Mesothelial cell of epicardium (in vitro differentiated cells): ENCODE measurements at places on chromosomes 13 and 19. TPM values are rescaled to one million over a fixed set of nuclear protein-coding genes. Genes with fewer than 3 reads are reported as not detected.

DNA sequence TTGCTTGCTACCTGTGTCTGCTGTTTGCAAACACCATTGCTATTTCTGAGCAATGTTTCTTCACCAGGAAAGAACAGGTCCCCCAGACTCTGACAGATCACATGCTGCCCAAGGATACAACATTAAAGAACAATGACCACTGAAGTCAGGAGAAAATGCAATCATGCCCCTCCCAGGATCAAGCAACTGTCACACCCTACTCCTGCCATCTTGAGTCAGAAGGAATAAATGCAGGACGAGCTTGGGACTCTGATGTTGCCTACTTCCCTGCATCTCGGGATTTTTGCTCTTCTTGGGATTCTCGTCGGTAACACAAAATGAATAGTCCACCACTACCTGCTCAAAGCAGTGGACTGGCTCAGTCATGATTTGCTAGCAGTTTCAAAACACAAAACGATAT lies 490.6 kb downstream of the COG6 start:
- peaks cover 17% of the 10 kb centered on the region for H3K27me3 ChIP-seq
- peaks cover 38% of the 10 kb centered on the region for H3K4me1 ChIP-seq
- H3K36me3 ChIP-seq, result no peaks in the 10 kb centered on the region

DNA sequence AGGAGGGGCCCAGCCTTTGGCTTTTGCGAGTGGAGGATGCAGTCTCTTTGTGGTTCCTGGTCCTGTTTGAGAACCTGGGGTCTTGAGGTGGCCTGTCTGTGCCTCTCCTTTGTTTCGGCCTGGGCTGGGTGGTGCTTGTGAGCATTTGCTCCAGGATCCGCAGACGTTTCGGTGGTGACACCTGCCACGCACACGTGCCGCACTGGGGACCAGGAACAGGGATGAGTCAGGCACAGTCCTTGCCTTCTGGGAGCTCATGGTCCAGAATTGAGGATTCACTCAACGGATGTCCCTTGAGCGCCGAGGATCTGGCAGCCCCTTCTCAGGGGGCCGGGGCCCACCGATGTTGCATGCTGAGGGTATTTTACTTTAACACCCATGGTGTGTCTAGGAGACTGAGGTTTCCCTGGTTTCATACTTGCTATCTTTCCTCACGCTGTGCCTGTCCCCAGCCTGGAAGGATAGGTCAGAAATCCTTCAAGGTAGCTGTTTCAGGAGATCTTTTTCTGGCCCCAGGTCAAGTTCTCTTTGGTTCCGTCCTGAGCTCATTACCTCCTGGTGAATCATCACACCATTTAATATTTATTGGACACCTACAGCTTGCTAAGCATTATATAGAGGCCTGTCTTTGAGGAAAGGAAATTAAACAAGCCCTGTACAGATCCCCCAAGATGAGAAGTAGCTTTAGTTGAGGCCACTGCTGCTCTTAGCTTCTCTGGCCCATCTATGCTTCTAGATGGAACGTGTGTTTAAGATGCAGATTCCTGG lies 5.1 kb downstream of the HDGFL2 start:
- DNase-seq, result no peak
- H3K27ac ChIP-seq, result no peak overlapping the region
- H3K4me1 ChIP-seq, result peaks cover 16% of the 10 kb centered on the region
- no peaks in the 10 kb centered on the region for H3K27me3 ChIP-seq
- peaks cover 5% of the 10 kb centered on the region for H3K36me3 ChIP-seq

The ZNF578 gene
- total RNA-seq, result 0.34 to 0.69 TPM (median 0.56 TPM) in 3 replicates

The RAVER1 gene
- total RNA-seq, result 51.1 to 55.7 TPM (median 52.4 TPM) in 3 replicates

- no peak overlapping the region for H3K27ac ChIP-seq
- H3K4me3 ChIP-seq, result no peak overlapping the region
- peak; percentile 67 for DNase-seq
- peaks cover 5% of the 10 kb centered on the region for H3K4me1 ChIP-seq
These were observed 20.0 kb downstream of the TICAM1 start for GRCh38 chr19:4811328-4812131.

GRCh38 chr19:16325161-16325527 lies 518 bp downstream of the KLF2 start:
- H3K4me3 ChIP-seq, result peak overlapping the region; percentile 38
- H3K27me3 ChIP-seq, result peaks cover 84% of the 10 kb centered on the region
- no peaks in the 10 kb centered on the region for H3K36me3 ChIP-seq
- no peak overlapping the region for H3K27ac ChIP-seq
- peaks cover 11% of the 10 kb centered on the region for H3K4me1 ChIP-seq

GRCh38 chr19:3192228-3192635 lies 6.5 kb downstream of the NCLN start:
- H3K27ac ChIP-seq, result no peak overlapping the region
- DNase-seq, result no peak
- no peak overlapping the region for H3K4me3 ChIP-seq
- no peaks in the 10 kb centered on the region for H3K27me3 ChIP-seq
- peaks cover 1% of the 10 kb centered on the region for H3K4me1 ChIP-seq
- H3K36me3 ChIP-seq, result peaks cover 16% of the 10 kb centered on the region

The ZNF561 gene
- total RNA-seq, result 89.8 to 99.0 TPM (median 91.9 TPM) in 3 replicates
